ENCODE measurements at places on chromosomes 6 and 20. TPM values are rescaled to one million over a fixed set of nuclear protein-coding genes. Genes with fewer than 3 reads are reported as not detected.

DNA sequence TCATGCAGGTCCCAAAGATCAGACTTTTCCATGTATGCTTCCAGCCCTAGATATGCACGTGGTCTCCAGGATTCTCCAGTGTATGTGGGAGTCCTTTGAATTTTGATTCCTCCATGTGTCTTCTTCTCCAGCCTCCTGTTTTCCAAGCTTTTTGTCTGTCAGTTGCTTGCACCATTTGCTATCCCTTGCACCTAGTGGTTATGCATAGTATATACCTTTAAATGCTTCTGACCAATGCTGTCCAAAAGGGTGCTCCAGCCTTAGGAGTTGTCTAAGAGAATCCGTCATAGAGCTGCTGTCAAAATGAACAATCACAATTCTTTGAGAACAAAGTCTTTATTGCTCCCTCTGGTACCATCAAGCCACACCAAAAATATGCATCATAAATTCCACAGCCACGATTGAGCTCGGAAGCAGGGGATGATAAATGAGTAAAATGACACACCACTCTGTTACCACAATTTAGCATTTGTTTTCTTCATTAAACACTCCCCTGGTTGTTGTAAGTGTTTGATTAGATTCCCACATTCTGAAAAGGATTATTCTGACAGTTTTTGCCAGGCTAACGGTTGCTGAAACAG is 706.2 kb upstream of the GJE1 start:
- H3K4me1 ChIP-seq = no peaks in the 10 kb centered on the region
- no peak for DNase-seq
- no peak overlapping the region for H3K27ac ChIP-seq
- H3K36me3 ChIP-seq = no peaks in the 10 kb centered on the region
- no peak overlapping the region for H3K4me3 ChIP-seq
- no peaks in the 10 kb centered on the region for H3K27me3 ChIP-seq

- no peak overlapping the region for H3K4me3 ChIP-seq
- H3K36me3 ChIP-seq = no peaks in the 10 kb centered on the region
- H3K4me1 ChIP-seq = peaks cover 2% of the 10 kb centered on the region
These were observed 438.3 kb downstream of the UTRN start for GRCh38 chr6:144723431-144723830.

DNA sequence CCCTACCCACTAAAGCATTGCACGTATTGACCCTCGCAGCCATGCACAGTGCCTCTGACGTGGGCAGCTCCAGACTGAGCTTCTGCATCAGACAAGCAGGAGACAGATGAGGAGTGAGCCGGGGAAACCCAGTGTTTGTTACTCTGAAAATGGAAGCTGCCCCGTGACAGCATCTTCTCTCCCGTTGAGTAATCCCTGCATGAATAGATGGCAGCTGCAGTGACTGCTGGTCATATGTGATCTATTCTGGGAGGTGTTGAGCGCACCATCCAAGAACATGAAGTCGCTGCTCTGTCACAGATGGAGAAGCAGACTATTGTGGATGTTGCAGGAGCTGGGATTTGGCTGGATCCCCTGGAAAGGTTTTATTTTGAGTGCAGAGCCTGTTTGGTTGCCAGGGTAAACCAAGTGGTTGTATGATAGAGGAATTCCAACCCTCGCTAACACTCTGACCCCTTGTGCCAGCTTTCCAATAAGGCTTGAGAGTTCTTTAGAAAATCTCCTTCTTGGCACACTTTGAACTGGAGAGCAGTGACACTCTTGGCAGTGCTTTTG is 242.2 kb downstream of the NRN1 start:
- H3K27ac ChIP-seq = no peak overlapping the region
- no peaks in the 10 kb centered on the region for H3K27me3 ChIP-seq
- no peak for DNase-seq
- H3K4me3 ChIP-seq = no peak overlapping the region
- H3K4me1 ChIP-seq = no peaks in the 10 kb centered on the region
- no peaks in the 10 kb centered on the region for H3K36me3 ChIP-seq

DNA sequence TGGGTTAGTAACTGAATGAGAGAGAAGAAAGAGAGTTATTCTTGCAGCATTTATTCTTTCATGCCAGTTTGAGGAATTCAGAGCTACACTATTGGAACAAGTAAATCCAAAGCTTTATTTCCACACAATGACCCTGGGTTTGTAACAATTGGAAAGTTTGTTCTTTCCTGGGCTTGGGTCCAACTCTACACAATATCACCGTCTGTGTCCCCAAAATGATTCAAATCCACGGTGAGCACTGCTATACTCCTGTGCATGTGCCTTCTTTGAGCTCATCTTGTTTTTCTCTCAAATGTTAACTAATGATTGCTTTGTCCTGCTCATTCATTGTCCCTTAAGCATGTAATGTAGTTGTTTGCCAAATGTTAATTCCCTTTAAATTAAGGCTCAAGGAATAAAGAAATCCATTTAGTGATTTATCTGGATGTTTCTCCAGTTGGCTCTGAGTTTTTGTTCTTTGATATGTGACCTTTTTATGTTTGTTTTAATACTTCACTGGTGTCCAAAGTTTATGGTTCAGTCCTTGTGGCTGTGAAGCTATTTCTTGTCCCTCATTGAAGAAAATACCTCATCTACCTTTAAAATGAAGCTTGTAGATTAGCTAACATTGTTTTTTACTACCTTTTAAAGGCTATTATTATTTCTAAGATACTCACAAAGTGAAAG is 20.5 kb upstream of the CRISP3 start:
- DNase-seq = no peak
- H3K4me3 ChIP-seq = no peak overlapping the region
- H3K4me1 ChIP-seq = no peaks in the 10 kb centered on the region
- H3K27me3 ChIP-seq = no peaks in the 10 kb centered on the region
- no peak overlapping the region for H3K27ac ChIP-seq

- H3K4me1 ChIP-seq = no peaks in the 10 kb centered on the region
- H3K4me3 ChIP-seq = no peak overlapping the region
- H3K27ac ChIP-seq = no peak overlapping the region
- no peaks in the 10 kb centered on the region for H3K36me3 ChIP-seq
- no peaks in the 10 kb centered on the region for H3K27me3 ChIP-seq
- no peak for DNase-seq
These were observed 94.7 kb upstream of the NFATC2 start for GRCh38 chr20:51637241-51637640.

DNA sequence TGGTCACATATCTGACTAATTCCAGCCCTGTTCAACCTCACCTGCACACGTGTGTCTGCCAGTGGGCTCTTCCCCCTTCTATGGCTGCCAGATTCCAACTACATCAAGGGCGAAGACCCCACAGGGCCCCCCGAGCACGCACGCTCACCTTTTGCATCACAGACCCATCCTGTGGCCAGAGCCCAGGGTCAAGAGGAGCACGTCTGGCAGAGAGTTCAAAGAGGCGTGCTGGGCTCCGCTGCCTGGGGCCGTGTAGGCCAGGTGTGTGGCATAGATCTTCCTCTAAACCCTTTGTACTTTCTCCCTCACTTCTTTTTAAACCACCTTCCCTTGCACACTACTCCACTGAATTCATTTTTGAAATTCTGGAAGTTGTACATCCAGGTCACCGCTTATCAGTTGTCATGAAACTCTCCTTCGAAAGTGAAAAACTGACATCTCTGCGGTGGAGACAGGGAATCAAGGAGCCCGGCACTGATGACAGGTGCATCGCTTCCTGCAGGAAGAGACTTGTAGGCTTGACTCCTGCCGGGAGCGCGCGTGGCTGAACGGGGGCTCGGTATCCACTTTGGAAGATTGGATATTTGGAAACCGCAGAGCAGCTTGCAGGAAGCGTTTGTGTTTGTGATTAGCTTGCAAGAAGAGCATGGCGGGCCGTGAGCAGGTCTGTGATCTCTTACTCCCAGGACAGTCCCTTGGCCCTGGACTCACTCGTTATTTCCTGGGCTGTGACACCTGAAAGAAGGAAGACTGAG is 397.2 kb downstream of the CDH4 start:
- DNase-seq = no peak
- no peaks in the 10 kb centered on the region for H3K27me3 ChIP-seq
- H3K4me3 ChIP-seq = no peak overlapping the region
- no peak overlapping the region for H3K27ac ChIP-seq

DNA sequence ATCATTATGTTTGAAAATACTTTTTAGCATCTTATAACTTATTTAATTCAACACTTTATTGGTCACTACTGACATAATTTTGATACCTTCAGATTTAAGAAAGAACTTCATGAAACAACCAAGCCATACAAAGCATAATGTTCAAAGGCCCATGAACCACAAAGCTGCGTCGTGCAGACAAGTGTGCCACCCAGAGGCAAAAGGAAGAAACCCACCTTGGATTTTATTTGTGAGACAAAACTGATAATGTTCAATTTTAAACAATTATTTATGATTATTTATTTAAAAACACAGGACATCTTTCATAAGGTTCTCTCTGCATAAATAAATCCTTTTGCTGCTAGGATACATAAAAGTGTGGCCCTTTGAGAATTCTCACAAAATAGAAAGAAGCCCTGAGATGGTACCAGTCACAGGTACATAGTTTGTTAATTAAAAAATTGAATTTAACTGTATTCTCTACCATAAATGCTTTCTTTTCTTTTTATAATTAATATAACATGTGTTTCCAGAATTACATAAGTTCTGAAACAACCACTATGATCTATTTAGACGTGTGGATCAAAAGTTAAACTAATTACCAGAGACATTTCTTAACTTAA is 143.7 kb downstream of the RALGAPA2 start:
- DNase-seq = no peak
- no peak overlapping the region for H3K27ac ChIP-seq
- H3K27me3 ChIP-seq = no peaks in the 10 kb centered on the region
- no peaks in the 10 kb centered on the region for H3K36me3 ChIP-seq

DNA sequence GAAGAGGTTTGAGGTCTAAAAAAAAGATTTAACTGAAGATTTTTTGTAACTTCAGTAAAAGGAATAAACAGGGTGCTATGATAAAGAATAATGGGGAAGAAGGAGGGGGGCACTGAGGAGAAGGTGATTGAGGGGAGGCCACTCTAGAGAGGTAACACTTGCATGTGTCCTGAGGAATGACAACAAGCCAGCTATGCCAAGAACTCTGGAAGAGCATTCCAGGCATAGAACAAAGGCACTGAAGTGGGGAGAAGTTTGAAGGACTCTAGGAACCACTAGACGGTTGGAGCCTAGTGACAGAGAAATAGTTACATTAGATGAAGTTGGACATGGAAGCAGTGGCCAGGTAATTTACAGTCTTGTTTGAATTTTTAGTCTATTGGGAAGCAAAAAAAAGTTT is 10.8 kb upstream of the SF3B5 start:
- H3K36me3 ChIP-seq = no peaks in the 10 kb centered on the region
- DNase-seq = no peak
- H3K4me1 ChIP-seq = no peaks in the 10 kb centered on the region
- no peak overlapping the region for H3K4me3 ChIP-seq
- H3K27me3 ChIP-seq = no peaks in the 10 kb centered on the region
- H3K27ac ChIP-seq = no peak overlapping the region

DNA sequence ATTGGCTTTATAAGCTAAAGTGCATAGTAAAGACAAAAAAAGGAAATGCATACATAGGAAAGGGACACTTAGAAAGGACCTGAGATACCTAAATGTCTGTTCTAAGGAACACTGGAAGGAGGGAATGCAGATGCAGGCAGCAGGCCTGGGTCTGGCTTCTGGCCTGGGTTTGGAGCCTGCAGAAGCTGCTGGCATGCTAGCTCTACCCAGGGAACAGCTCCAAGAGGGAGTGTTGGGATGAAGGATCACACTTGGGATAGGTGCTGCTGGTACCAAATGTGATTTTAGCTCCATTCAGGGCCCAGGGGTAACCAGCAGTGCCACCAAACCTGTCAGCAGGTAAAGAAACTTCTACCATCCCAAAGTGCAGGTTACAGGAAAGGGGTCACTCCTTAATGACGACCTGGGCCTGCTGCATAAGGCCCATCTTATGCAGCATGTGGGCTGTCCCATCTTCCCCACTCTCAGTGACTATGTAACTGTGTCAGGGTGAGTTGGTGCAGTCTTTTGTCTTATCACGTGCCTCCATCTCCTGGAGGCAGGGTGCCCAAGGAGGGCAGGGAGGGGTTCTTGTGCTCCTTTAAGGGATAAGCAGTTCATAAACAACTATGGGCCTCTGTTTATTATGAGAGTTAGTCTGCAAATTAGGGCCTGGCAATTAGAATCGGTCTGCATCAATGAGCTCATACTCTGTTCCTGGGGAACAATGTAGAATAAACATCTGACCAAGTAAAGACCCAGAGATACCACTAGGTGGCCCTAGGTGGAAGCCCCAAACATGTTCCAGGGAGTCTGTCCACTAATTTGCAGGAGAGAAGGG is 26.9 kb downstream of the DDX27 start:
- H3K4me3 ChIP-seq = no peak overlapping the region
- H3K27ac ChIP-seq = 0 out of 2 replicates have a peak overlapping the region, but pooled peaks have one; percentile 2
- no peaks in the 10 kb centered on the region for H3K27me3 ChIP-seq
- H3K36me3 ChIP-seq = peaks cover 60% of the 10 kb centered on the region
- H3K4me1 ChIP-seq = no peaks in the 10 kb centered on the region

DNA sequence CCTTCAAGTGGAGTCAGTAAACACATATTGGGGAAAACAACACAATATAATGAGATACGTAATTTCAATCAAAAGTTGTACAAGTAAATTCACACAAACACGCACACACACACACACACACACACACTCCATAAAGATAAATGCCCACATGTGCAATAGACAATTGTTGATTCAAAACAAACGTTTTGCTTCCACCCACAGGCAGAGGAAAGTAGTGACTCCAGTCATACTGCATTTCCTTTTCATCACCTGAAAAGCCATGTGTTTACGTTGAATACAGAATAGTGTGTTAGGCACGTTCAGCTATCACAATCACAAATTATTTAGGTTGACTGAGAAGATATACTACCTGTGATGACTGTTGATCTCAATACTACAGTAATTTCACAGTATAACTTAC is 443.8 kb upstream of the MANEA start:
- no peak for DNase-seq
- no peak overlapping the region for H3K4me3 ChIP-seq
- no peaks in the 10 kb centered on the region for H3K27me3 ChIP-seq
- no peaks in the 10 kb centered on the region for H3K4me1 ChIP-seq
- H3K36me3 ChIP-seq = no peaks in the 10 kb centered on the region

DNA sequence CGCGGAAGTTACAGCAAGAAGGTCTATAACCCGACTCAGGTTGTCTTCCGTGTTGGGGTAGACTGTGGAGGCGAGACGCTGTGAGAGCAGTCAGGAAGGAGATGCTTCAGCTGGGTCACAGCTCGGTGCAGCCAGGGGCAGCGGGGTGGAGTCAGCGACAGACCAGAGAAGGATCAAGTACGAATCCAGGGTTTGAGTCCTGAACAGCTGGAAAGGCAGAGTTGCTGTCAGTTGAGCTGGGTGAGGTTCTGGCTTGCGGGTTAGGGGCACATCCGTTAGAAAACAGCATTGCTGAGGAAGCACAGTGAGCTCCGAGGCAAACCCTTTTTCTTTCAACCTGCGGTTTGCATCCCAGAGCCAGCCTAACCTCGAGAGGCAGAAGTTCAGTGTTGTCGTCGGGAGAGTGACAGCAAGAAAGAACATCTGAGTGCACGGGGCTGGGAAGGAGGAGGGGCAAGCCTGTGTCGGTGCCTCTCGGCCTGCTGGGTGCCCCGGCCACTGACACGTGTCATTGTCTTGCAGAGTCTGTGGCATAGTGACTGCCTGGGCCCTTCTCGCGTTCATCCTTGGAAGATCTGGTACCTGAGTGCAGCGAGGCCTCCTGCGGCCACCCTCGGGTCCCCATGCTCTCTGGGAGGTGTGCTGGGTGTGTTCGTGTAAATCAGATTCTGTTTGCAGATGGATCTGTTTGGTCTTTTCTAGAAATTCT is 20.0 kb downstream of the PNLDC1 start:
- no peak overlapping the region for H3K4me3 ChIP-seq
- no peaks in the 10 kb centered on the region for H3K4me1 ChIP-seq
- H3K27me3 ChIP-seq = no peaks in the 10 kb centered on the region

The PRKN gene
- 0.13 TPM for total RNA-seq

The SSTR4 gene
- total RNA-seq = not detected

The MAPK13 gene
- 15.2 TPM for total RNA-seq

The PXDC1 gene
- 1.7 TPM for total RNA-seq

The CLPSL1 gene
- total RNA-seq = not detected

The GJA10 gene
- total RNA-seq = not detected

The NR2E1 gene
- total RNA-seq = not detected

The GNL1 gene
- 75.4 TPM for total RNA-seq

The IL20RA gene
- 1.7 TPM for total RNA-seq

The ARFGEF3 gene
- 23.2 TPM for total RNA-seq

Data from H1 (cell line).